ENCODE measurements at places on chromosomes 2 and 18. TPM values are rescaled to one million over a fixed set of nuclear protein-coding genes. Genes with fewer than 3 reads are reported as not detected.

The SFTPB gene
- total RNA-seq, result not detected

The RAX gene
- total RNA-seq, result not detected

The GATA6 gene
- not detected for total RNA-seq

The ABI2 gene
- 24.9 TPM for total RNA-seq

The GKN2 gene
- not detected for total RNA-seq

The ITGA4 gene
- 214 TPM for total RNA-seq

The HOXD12 gene
- total RNA-seq, result not detected

The POTEI gene
- not detected for total RNA-seq

The CEP192 gene
- 46.8 TPM for total RNA-seq

All from activated naive CD4-positive, alpha-beta T cell treated with anti-CD3 and anti-CD28 coated beads, Interleukin-2, amount 10 ng/mL, durations not matched to agents 5 hours and 36 hours (primary cell).